Foreskin keratinocyte (primary cell): ENCODE measurements at places on chromosomes 12 and 14. TPM values are rescaled to one million over a fixed set of nuclear protein-coding genes. Genes with fewer than 3 reads are reported as not detected.

DNA sequence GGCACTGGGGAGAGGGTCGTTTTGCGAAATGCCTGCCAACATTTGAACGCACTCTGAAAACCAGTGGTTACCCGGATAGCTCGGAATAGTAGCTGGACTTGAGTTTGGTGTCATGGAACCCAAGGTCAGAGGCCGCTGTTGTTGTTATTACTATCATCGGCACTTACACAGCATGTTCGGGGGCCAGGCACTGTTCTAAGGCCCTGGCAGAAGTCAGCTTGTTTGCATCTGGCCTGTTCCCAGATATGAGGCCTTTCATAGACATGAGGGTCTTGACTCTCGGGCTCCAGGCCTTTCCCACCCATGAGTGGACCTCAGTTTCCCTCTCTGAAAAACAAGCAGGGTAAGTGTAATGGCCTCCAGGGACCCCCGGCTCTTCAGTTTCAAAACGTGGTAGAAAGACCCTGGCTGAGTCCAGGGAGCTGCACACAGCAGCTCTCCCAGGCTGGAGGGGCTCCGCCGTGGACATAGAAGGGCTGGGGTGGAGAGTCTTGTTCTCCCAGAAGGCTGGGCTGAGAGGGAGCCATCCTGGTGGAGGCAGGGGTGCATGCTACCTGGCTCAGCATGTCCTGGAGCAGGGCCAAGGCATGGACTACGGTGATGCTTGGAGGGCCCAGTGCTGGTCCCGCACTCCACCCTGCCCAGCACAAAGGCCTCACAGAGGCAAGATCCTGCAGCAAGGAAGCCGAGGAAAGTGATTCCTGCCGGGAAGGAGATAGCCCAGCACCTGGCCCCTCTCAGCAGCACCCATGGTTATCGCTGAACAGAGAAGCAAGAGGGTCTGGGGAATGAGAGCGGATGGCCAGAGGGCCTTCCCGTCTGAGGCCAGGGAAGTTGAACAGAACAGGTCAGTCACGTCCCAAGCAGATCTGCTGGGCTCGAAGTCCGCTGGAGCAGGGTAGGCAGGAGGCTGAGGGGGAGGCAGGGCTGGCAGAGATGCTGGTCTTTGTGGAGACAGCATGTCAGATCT, 63.5 kb upstream of the C14orf180 start:
- DNase-seq, result no peak

- DNase-seq, result no peak
These were observed 71.0 kb downstream of the DBX2 start for GRCh38 chr12:44979918-44980317.

GRCh38 chr12:66786531-66787308, 107.8 kb upstream of the GRIP1 start:
- no peak for DNase-seq

DNA sequence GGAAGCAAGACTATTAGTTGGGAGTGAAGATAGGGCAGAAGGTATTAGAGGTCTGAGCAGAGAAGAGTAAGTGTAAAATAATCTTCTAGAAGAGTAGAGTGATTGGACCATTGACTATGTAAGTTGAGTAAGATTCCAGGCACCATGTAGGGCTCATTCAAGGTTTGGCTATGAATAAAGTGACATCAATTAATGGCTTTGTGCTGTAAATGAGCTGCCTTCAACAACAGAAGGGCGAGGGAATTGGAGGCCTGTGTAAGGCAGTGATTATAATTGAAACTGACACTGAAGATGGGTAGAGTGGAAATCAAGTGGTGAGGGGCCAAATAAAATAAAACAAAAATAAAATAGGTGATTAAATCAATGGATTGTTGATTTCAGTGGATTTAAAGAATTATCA, 26.4 kb downstream of the PTPRQ start:
- DNase-seq, result no peak

DNA sequence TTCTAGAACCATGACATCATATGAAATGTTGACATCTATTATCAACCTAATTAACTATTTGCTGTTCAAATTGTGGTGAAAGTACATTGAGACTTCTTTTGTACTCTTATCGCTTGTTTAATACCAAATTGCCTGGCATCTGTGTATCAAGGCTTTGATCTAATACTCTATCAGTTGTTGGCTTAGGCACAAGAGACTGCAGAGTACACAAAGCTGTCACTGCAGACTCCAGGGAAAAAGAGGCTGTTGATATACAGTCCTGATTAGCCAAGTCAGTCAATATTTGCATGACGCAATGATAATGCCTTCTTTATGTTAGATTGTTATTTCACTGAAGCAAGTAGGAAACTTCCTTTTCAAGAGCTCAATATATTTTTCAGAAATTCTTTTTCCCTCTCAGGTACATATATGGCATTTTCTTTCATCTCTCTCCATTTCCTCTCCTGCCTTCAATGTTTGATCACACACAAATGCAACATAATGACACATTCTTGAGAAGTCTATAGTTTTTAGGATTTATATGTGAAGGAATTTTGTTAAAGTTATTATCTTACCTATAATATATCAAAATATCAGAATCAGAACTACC, 32.3 kb upstream of the PTCSC3 start:
- no peak for DNase-seq

DNA sequence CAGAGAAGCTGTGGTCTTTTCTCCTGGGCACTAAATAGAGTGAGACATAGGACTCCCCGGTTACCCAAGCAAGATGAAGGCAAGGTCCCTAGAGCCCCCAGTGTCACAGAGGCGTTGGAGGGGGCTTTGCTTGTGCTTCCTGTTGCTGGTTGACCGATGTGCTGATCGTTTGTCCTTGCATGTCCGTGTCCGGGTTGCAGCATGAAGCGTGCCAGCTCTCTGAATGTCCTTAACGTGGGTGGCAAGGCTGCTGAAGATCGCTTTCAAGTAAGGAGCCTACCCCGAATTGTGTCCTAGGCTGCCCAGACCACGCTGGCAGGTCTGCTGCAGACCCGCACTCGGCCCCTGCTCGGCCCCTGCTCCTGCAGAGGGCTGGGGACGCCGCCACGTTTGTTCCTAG, 23.1 kb downstream of the XRCC3 start:
- no peak for DNase-seq

- no peak for DNase-seq
These were observed 96.6 kb downstream of the SUDS3 start for GRCh38 chr12:118472940-118473339.

Gene SLCO1B1
- not detected in 2 replicates for polyA plus RNA-seq

Gene KRT3
- polyA plus RNA-seq, result not detected in 2 replicates

Gene CARMIL3
- 0.03 TPM in 1 of 2 replicates, not detected in the other for polyA plus RNA-seq

Gene HOXC10
- polyA plus RNA-seq, result 31.8 and 32.0 TPM in 2 replicates

Gene KSR2
- polyA plus RNA-seq, result under 0.01 TPM in 2 replicates

Gene RNU4-1
- not detected in 2 replicates for polyA plus RNA-seq

Gene ZC3H10
- 1.4 and 1.5 TPM in 2 replicates for polyA plus RNA-seq
